ENCODE measurements at places on chromosomes 13 and 19. TPM values are rescaled to one million over a fixed set of nuclear protein-coding genes. Genes with fewer than 3 reads are reported as not detected.
A peak's percentile ranks its signal among the peaks of the same experiment; 100 is the strongest.

Gene IZUMO2
- not detected for total RNA-seq

Gene GPR183
- 11.8 TPM for total RNA-seq

Gene MUC16
- 0.41 TPM for total RNA-seq

Gene HIF3A
- 40.4 TPM for total RNA-seq

Gene ZNF528
- 32.0 TPM for total RNA-seq

Gene COG3
- total RNA-seq = 26.0 TPM

Gene TRPM4
- total RNA-seq = 89.1 TPM

Gene LHB
- not detected for total RNA-seq

Gene SH2D3A
- total RNA-seq = 35.4 TPM

Gene OR10H1
- 0.09 TPM for total RNA-seq

Gene ZNF492
- 0.25 TPM for total RNA-seq

DNA sequence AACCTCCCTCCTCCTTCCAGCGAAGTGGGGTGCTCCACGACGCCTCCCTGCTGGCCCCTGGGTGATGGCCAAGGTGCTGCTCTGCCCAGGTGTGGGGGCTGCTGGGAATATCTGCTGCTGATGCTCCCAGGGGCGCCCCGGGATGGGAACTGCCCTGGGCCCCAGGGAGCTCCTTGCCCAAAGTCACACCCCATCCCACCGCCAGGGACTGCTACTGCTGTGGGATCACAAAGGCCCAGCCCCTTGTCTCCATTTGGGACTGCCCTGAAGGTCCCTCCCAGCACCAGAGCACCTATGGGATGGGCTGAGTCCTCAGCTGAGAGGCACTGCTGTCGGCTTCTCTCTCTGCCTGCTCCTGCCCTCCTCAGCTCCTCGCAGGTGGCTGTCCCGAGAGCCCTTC is 19.0 kb downstream of the CHST8 start:
- DNase-seq = no peak

- DNase-seq = no peak
Observed at GRCh38 chr13:20810808-20811207, 37.0 kb upstream of the EEF1AKMT1 start.

GRCh38 chr19:8158411-8159074 is 9.2 kb upstream of the FBN3 start:
- DNase-seq = peak; percentile 60

- DNase-seq = peak; percentile 73
Observed at GRCh38 chr19:13864667-13865570, 12.0 kb upstream of the NANOS3 start.

GRCh38 chr13:24165746-24166145 is 5.2 kb downstream of the SPATA13 start:
- DNase-seq = no peak

DNA sequence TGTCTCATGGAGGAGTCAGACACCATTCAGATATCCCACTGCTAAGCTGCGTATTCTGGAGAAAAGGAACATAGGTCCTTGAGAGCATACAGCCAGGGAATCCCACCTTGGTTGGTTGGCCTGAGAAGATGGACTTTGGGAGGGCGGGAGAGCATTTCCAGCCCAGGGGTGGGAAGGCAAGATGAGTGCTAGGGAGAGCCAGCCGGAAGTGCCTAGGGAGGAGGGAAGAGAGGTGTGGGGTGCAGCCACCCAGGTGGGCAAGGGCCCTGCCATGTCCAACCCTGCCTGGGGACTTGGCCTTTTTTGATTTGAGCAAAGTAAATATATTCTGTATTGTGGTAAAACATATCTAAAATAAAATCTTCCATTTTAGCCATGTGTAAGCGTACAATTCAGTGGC is 19.7 kb downstream of the SIAH3 start:
- DNase-seq = no peak

DNA sequence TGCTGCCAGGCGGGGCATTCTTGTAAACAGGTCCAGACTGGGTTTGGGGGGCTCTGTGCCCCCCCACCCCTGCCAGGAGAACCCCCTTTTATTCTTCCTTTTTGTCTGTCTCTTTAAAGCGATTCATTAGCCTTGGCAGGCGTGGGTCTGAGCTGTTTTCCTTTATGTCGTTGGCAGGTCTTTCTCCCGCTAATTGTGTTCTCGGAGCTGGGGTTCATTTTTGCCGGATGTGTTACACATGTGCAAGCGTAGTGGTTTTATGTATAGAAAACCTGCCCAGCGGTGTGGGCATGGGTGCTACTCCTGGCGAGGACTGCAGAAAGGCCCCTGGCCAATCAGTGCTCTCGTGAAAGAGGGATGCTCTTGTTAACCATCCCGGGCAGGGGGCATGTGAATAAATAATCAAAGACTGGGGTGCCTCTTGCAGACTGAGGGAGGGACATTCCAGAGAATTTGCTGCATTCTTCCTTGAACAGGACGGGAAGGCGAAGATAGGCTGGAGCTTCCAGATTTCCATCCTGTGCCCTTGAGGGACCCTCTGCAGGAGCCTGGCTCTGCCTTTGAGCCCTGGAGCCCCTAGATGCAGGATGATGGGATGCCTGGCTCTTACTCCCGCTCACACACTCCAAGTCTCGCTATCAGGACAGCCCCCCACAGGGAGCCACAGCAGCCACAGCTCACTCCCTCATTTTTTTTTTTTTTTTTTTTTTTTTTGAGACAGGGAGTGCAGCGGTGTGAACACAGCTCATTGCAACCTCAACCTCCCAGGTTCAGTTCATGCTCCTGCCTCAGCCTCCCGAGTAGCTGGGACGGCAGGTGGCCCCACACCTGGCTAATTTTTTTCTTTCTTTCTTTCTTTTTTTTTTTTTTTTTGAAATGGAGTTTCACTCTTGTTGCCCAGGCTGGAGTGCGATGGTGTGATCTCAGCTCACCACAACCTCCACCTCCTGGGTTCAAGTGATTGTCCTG is 14.1 kb downstream of the CARM1 start:
- no peak for DNase-seq

GRCh38 chr13:46683676-46684260 is 113.2 kb downstream of the ESD start:
- no peak for DNase-seq

GRCh38 chr19:49453757-49454240 is 774 bp downstream of the ALDH16A1 start:
- DNase-seq = no peak

DNA sequence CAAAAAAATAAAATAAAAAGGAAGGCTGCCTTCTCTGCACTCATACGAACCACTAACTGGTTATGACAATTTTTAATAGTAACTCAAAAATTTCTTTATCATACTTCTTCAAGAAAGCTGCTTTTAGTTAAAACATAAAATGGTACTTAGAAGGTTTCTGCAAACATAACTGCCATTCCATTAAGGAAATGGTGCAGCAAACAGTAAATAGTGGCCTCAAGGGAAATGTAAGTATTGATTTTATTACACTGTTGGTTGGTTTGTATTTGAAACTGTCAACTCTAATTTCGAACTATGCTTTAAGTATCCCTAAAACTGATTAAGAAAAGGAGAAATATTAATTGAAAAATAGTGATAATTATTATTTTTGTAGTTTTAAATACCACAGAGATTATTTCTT is 278.0 kb downstream of the DACH1 start:
- DNase-seq = no peak

DNA sequence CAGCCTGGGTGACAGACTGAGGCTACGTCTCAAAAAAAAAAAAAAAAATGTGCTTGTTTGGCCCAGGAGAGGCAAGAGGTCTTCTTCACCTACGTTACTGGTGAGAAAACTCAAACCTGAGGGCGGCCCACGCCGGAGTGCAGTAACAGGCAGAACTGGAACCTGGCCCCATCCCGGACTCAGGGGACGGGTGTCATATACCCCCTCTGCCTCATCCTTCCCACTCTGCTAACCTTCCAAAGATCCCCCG is 414 bp upstream of the ADAT3 start:
- DNase-seq = no peak

DNA sequence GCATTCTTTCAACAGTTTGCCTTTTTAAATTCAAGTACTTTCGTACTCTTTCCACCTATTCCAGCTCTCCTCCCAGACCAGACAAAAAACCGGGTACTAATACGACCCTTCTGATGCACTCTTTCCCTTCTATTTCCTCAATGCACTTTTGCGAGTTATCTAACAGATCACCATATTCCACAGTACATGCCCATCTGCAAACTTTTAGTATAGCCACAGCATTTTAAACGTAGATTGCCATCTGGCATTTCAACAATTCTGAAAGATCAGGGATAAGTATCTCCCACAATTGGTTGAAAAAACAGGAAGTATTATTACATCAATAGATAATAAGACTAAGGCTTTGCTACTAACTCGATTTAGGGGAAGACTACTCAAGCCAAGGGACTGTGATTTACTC is 31.5 kb downstream of the RBM26 start:
- no peak for DNase-seq

- no peak for DNase-seq
Observed at GRCh38 chr19:33134571-33135041, 2.7 kb downstream of the WDR88 start.

- DNase-seq = no peak
Observed at GRCh38 chr13:110136660-110137585, 170.0 kb downstream of the COL4A1 start.

GRCh38 chr13:113404723-113405471 is 41.0 kb upstream of the GRTP1 start:
- DNase-seq = no peak

DNA sequence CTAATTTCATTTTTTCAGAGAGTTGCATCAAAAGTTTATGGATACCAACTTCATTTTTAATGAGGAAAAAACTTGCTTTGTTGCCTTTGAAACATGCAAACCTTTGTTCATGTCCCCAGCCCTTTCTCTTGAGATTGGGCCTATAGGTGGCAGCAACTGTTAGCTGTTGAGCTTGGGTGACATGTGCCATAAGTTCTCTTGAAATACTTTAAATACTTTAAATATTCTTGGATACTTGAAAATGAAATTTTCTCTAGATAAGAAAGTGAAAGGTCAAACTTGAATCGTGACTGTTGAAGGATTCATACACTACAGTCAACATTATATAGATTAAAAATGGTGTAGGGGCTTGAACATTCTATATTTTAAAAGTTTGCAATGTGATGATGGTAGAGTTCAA is 294.9 kb downstream of the NDFIP2 start:
- peak; percentile 49 for DNase-seq

DNA sequence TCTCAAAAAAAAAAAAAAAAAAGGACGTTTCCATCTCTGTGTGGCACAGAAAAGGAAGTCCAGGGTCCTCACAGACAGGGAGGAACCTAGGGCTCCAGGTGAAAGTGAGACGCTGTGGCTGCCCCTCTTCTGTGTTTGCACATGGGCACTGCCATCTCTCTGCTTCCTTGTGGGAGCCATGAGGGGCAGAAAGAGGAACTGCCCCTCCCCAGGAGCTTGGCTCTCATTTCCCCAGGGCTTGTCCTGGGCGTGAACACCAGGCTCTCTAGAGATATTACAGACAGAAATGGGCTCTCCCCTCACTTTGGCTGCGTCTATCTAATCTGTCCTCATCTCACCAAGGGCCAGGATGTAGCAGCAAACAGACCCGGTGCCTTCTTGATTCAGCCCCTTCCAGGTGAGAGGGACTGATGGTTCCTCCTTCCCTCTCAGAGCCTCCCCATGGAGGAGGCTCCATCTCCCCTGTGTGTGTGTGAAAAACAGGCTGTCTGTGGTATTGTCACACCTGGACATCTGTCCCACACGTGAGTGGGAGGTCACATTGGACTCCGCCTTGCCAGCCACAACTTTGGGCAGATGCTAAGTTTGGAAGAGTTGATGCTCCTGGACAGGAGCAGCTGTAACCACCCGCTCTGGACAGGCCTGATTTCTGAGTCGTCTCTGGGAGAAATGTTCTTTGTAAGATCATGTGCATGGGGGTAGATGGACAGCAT is 840 bp upstream of the LILRA4 start:
- no peak for DNase-seq

- DNase-seq = no peak
Observed at GRCh38 chr13:99421758-99422585, 79.3 kb upstream of the TM9SF2 start.

DNA sequence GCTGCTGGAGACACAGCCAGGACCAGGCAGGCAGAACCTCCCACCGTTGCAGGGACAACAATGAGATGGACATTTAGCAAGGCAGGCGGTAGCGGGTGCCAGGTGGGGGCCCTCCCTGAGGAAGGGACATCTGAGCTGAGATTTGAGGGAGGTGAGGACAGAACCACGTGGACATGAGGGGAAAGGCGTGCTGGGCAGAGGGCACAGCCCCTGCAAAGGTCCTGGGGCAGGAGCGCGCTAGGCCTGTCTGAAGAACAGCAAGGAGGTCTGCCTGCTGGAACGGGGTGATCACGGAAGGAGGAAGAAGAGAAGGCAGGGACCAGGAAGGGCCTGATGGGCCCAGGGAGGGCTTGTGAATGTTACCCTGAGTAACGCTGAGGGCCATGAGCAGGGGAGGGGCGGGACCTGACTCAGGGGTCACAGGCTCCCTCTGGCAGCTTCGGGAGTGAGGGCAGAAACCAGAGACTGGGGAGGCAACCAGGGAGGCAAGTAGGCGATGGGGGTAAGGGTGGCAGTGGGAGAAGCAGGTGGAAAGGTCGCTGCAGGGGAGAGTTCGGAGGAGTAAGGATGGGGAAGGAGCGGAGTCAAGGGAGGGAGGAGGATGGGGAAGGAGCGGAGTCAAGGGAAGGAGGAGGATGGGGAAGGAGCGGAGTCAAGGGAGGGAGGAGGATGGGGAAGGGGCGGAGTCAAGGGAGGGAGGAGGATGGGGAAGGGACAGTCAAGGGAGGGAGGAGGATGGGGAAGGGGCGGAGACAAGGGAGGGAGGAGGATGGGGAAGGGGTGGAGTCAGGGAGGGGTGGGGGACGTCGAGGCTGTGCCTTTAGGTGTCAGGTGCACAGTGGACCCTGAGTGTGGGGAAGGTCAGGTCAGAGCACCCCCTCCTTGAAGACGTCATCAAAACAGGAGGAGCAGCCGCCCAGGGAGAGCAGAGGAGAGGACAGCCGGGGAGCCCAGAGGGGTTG is 15.7 kb upstream of the B3GNT3 start:
- peak; percentile 59 for DNase-seq

GRCh38 chr13:31092646-31093045 is 69.1 kb downstream of the HSPH1 start:
- no peak for DNase-seq

DNA sequence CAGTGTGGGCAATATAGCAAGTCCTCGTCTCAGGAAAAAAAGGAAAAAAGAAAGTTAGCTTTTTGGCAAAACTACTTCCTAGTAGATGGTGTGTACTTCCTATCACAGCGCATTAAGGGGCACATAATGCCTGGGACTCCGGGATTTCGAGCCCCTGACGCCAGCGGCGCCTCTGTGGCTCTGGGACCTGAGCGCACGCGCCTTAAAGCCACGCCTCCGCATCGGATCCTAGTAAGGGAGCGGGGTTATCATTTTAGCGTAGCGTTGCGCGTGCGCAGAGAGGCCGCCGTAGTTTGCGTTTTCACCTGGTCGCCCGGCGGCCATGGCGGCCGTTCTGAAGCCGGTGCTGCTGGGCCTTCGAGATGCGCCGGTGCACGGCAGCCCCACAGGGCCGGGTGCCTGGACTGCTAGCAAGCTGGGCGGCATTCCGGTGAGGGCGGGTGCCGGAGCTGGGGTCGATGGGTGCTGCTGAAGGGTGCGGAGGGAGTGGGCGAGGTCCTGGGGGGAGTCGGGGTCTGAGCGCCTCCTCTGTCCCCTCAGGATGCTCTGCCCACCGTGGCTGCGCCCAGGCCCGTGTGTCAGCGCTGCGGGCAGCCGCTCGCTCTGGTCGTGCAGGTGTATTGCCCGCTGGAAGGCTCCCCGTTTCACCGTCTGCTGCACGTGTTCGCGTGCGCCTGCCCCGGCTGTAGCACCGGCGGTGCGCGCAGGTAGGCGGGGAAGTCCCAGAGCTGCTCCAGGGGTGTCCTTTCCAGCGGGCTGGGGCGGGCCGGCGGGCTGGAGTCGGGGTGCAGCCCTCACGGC is at the start of gene PDCD2L:
TSS of gene PDCD2L (plus strand) at position 291 of the 801 bp plus-strand sequence. CDS start at position 323, 32 bp downstream.
- DNase-seq = peak; percentile 96
